ENCODE measurements at places on chromosomes 11 and 22. TPM values are rescaled to one million over a fixed set of nuclear protein-coding genes. Genes with fewer than 3 reads are reported as not detected.

DNA sequence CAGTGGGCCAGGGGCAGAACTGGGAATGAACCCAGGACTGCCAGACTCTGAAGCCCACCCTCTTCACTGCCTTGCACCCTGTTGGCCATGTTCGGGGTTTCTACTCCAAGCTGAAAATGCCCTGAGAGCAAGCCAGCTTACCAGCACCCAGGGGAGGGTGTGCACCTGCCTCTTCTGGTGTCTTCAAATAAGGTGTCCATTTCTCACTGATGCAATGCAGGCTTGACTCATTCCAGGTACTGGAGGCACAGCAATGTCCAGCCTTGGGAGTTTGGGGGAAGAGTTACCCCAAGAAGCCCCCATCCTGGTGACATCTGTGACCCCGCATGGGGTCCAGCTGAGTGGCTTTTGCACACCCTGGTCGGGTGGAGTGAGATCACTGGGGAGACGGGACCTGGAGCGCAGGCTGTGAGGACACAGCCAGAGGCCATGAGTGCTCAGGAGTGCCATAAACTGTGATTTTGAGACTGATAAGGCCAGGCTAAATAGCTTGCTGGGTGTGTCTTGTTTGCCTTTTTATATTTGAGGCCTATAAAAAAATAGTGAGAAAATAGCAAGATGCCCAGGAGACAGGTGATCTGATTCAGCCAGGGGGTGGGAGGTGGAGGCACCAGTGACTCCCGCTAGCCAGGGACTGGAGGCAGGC, 4.6 kb upstream of the CERK start:
- no peak for DNase-seq

- no peak for DNase-seq
Observed at GRCh38 chr11:83282084-83282716, 4.0 kb downstream of the CCDC90B start.

GRCh38 chr22:25775531-25775930, 33.5 kb downstream of the MYO18B start:
- DNase-seq, result no peak

DNA sequence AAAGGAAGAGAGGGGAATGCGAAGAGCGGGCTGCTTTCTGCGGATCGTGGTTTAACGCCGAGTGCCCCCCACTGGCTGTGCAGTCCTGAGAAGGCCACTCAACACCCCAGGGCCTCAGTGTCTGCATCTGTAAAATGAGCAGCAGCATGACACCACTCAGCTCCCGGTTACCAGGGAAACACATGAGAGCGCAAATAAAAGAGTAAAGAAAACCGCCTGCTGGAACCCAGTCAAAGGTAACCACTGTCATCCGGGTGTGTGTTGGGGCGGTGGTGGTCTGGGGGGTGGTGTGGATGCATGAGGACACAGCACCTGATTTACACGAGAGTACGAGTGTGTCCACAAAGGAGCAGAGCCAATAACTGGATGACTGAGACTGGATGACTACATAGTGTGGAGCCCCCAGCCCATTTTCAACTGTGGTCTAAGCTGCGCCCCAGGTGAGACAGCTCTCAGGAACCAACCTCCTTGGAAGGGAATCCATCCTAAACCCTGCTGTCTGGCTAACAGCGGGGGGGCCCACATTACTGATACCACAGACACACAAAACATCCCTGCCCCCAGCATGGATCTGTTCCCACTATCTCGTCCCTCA, 5.7 kb downstream of the CELSR1 start:
- DNase-seq, result no peak

- no peak for DNase-seq
Observed at GRCh38 chr22:46589141-46589748, 30.9 kb upstream of the GRAMD4 start.

- no peak for DNase-seq
Observed at GRCh38 chr11:80163011-80163410, 722.2 kb upstream of the TENM4 start.

DNA sequence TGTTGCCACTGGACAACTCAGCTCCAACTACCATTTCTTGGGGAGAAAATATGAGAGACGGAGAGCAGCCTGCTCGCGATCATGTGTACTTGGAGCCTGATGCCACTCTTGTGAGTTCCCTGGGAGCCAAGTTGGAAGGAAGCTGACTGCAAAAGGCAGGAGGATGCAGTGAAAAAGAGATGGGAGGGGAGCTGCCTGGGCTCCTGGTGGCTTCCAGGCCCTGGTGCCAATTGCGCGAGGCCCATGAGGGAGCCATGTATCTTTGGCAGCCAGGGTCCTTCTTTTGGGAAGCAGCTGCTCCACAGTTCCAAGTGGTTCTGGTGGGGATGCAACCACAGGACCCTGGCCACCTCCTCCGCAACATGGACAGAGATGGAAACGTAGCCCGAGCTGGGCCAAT, 11.1 kb downstream of the C11orf91 start:
- DNase-seq, result no peak

Gene TEX12
- not detected for total RNA-seq
